ENCODE measurements at places on chromosomes 11 and 22.
A peak's percentile ranks its signal among the peaks of the same experiment; 100 is the strongest.

DNA sequence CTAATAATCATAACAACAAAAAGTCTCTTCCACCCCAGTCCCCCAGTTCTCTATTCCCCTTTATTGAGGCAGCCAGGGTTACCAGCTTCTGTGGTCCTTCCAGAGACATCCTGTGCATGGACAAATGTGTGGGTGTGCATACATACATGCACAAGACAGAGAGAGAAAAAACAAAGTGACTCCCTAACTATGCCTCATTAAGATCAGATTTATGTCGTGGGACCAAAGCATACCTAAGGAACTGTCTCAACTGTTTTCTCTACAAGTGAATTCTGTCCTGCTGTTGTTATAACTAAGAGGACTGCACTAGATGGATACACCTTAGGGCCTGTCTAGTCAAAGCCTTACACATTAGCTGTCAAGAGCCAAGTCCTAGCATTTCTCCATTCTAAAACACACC, 106.7 kb downstream of the MRTFA start:
- DNase-seq = no peak

DNA sequence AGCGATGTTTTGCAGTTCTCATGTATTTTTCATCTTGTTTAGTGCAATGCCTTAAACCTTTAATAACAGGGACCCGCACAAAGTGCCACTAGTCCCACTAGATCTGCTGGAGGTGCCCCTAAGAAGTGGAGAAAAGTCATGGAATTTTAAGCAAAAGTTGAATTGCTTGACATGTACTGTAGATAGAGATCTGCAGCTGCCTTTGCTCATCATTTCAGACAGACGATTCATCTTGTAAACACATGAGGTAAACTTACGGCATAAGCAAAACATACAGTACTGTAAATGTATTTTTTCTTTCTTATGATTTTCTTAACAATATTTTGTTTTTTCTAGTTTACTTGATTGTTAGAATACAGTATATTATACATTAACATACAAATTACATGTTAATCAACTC, 295.6 kb downstream of the CASP12 start:
- no peak for DNase-seq

DNA sequence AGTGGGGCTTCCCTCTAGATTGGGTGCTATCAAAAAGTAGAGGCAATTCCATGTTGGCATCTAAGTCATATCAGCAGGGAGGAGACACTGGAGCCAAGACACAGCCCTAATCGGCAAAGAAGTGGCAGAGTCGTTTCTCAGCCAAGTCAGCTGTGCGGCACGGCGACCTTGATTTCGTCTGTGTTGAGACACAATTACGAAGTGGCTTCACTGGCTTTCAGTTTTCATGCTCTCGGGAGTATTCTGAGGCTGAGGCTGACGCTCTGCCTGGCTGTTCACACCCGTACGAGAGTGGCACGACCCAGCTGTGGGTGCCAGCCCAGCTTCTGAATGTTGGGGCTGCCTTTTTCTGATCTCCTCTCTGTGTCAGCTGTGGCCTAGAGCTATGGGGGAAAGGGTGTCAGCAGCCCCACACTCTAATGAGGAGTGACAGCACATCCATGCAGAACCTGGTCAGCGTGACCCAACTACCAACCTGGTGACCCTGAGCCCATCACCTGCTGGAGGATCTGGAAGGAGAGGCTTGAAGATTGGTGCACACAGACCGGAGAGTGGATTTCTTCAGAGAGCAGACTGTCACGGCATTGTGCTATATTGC, 105.7 kb upstream of the TMEM45B start:
- no peak for DNase-seq

DNA sequence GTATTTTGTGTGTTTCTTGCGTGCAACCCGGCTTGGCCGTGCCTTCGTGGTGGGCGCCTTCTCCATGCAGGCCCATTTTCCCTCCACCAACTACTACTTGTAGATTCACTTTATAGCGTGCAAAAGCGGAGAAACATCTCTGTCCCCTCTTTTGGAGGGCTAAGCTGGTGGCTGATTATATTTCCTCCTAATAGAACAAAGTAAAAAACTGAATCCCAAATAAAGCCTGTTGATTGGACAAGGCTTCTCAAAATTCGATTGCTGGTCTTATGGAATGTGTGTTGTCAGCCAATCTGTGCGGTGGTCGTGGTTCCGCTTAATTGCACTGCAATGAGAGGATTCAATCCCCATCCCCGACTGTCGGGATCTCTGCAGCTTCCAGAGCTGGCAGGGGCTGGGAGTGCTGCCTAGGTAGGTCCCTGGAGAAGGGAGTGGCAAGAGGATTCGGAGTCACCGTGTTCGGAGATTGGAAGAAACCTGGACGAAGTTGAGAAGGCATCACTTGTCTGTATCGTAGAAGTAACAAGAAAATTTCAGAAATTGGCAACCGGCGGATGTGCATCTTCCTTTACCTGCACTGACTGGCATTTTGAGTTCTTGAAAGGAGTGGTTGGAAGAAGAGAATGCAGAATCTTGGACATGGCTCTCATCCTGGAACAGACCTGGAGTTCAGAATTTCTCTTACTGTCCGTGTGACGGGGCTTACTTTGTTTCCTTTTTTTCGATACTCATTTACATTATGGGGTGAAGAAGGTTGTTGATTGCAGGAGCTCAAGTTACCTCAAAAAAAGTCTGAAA, 1.1 kb downstream of the HMGXB4 start:
- no peak for DNase-seq

DNA sequence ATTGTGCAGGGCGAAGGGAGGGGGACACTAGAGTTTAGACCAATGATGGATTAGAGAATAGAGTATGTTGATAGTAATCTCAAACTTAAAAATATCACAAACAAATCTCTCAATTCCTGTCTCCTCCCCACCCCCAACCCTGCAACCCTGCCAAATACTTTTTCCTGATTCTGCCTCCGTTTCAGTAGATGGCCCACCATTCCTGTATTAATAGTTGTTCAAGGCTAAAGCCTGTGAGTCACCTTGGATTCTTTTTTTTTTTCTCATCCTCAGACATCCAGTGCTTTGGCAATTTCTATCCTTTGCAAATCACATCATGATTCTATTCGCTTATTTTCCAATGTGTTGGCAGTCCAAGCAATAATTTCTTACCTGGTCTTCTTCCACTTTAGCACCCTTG, 207.9 kb downstream of the DYNC2H1 start:
- no peak for DNase-seq

DNA sequence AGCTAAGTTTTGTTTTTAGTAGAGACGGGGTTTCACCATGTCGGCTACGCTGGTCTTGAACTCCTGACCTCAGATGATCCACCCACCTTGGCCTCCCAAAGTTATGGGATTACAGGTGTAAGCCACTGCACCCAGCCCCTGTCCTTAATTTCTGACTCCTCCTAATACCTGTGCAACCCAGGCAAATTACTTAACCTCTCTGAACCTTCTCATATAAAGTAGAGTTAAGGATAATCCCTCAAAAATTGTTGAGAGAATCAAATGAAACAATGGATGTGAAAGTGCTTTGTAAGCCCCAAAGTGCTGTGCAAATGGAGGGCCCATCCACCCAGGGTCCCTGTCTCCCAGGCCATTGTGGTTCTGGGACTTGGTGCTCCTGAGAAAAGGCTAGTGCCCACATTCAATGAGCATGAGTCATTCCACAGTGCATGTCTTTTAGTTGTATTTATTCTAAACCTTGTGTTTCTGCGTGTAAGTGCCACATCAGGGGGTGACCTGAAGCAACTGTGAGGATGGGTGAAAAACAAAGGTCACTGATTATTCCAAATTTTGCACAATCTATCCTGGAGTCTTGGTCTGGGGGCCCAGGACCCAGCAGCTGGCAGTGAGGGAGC, 61.4 kb upstream of the PTPRJ start:
- no peak for DNase-seq

GRCh38 chr11:65429724-65430405, 7.3 kb downstream of the NEAT1 start:
- peak; percentile 45 for DNase-seq

GRCh38 chr11:64544616-64545296, 46.3 kb upstream of the SLC22A12 start:
- no peak for DNase-seq

DNA sequence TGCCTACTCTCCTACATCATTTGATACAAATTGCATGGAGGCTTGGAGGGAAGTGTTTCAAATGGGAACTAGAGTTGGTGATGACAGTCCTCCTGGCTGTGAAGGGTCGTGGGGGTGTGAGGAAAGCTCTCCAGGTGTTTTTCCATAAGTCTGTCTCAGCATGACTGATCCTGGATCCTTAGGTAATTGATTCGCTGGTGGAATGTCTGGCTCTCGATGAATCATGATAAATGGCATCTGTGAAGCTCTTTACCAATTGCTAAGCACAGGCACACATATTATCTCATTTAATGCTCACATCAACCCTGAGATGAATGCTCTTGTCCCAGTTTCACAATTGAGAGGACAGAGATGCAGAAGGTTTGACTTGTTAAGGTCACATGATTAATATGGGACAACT, 107.5 kb downstream of the PKNOX2 start:
- no peak for DNase-seq

DNA sequence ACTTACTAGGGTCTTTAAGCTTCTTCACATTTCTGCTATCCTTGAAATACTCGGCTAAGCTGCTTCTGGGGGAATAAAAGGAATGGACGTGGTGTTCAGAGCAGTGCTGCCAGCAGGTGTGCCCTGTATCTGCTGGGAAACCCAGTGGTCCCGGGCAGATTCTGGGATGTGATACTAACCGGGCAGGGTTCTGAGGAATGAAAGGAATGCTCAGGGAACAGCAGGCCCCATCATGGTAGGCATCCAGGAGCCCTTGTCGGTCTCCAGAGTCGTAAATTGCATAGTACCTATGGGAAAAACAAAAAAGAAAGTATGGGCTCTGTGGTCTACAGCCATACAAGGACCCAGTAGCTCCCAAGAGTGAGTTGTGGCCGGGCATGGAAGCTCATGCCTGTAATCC, 4.5 kb upstream of the TMEM223 start:
- DNase-seq = no peak

DNA sequence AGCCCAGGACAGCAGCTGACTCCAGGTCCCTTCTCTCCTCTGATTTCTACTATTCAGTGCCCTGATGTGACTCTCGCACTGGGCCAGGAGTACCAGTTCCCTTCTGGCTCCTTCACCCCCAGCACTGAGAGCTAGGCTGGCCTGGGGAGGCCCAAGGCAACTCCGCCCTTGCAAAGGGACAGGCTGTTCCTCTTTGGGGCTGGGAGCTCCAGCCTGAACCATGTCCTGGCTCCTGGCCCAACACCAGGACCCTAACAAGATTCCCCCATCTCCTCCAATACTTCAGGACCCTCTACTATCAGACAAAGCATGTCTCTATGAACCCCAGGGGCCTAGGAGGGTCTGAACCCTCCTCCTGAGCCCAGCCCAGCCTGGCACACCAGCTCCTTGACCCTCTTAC, 12.5 kb downstream of the CREB3L1 start:
- DNase-seq = no peak

- DNase-seq = no peak
Observed at GRCh38 chr11:122572592-122572991, 82.9 kb upstream of the UBASH3B start.

- DNase-seq = no peak
Observed at GRCh38 chr11:70324376-70325115, 54.1 kb downstream of the PPFIA1 start.

GRCh38 chr22:17818180-17818579, 43.9 kb upstream of the BID start:
- no peak for DNase-seq

- DNase-seq = no peak
Observed at GRCh38 chr11:37973941-37974340, 1375.9 kb upstream of the RAG2 start.

GRCh38 chr11:79699246-79699645, 258.4 kb upstream of the TENM4 start:
- no peak for DNase-seq

- no peak for DNase-seq
Observed at GRCh38 chr22:22881116-22882000, 6.3 kb upstream of the IGLL5 start.

GRCh38 chr22:47027766-47028165, 265.3 kb downstream of the TBC1D22A start:
- no peak for DNase-seq

GRCh38 chr11:17347676-17348075, 3.9 kb upstream of the NCR3LG1 start:
- DNase-seq = no peak

DNA sequence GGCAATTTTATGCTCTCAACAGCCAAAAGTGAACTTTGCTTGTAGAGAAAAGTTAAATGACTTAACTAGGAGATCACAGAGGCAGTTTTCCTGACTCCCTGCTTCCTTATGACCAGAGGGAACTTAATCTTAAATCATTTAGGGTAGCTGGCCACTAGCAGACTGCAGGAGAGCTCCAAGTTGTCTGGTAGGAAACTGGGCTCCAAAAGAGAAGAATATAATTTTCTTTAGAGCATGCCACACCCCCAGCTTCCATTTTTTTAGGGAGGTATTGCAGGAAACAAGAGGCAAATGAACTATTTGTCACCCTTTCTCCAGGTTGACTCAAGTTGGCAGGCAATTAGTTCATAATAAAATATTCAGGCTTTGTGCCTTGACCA, 2.6 kb downstream of the METTL15 start:
- DNase-seq = no peak

GRCh38 chr11:32225571-32226285, 134.9 kb downstream of the RCN1 start:
- DNase-seq = no peak

- DNase-seq = no peak
Observed at GRCh38 chr11:117134431-117134830, 9.7 kb upstream of the PAFAH1B2 start.

Data from activated naive CD4-positive, alpha-beta T cell treated with Interleukin-2 at 50 U/mL for 16 hours (primary cell).